ENCODE measurements at places on chromosomes 3 and 15.

DNA sequence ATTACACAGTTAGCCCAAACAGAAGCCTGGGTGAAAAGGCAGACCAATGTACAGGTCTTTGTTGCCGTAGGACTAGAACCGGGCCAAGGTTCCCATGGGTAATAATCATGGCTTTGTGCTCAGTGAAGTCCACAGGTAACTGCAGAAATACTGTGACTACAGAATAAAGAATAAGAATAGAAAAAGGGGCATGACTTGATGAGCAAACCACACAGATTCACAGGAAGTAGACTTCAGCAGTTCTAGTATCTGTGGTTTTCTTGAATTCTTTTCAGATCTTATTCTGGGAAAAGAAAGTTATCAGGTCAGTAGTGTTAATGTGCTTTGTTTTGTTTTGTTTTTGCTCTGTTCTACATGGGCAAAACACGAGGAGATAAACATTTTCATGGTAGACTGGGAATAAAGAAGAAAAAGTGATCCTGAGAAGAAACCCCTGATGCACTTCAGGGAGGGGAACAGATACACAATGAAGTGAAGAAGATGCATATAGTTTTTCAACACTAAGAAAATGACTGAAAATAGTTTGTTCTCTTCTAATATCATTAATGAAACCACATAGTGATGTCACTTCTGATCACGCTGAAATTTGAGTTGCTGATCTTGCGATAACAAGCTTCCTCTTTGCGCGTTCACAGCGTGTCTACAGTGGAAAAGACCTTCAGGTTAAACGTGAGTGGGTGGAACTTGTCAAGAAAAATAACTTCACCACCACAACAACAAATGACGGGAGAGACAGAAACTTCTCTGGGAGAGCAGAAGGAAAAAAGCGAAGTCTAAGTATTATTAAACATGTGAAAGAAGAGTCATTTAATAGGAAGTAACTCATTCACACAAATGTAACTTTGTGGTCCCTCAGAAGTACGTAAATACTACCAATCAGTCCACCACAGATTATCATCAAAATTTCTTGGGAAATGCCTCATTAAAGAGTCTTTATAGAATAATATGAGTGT lies 315.8 kb upstream of the SATB1 start:
- DNase-seq, result no peak

DNA sequence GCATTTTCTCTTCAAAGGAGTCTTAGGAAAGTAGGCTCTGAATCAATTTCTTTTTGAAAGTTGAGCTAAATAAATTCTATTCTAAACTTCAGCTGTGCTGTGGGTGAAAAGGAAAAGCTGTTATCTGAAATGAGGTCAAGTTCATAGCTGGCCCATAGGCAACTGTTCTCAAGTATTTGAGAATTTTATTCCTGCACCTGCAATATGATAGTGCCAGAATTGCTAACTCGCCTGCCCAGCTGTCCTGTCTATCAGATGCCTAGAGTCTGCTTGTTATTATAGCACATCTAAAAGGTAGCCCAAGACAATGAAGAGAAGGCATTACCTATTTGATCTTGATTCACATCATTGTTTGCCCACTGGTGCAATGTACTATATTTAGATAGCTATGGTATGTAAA lies 798.7 kb downstream of the DIPK2A start:
- DNase-seq, result no peak

- peak; percentile 54 for DNase-seq
Measured at GRCh38 chr15:60079210-60079609, 75.1 kb downstream of the FOXB1 start.

DNA sequence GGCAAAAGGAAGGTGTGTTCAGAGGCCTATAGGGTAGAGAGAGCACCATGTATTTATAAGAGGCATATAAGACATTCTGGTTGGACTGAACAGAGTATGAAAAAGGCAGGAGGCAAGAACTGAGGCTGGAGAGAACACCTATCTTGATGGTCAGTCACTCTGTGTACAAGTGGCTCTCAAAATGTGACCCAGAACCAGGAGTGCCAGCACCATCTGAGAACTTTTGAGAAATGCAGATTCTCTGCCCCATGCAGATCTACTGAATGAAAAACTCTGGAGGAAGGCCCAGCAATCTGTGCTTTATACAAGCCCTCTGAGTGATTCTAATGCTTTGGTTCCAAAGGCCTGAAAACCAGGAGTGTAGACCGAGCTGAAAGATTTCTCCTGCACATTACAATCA lies 324.0 kb upstream of the IL12A start:
- no peak for DNase-seq

DNA sequence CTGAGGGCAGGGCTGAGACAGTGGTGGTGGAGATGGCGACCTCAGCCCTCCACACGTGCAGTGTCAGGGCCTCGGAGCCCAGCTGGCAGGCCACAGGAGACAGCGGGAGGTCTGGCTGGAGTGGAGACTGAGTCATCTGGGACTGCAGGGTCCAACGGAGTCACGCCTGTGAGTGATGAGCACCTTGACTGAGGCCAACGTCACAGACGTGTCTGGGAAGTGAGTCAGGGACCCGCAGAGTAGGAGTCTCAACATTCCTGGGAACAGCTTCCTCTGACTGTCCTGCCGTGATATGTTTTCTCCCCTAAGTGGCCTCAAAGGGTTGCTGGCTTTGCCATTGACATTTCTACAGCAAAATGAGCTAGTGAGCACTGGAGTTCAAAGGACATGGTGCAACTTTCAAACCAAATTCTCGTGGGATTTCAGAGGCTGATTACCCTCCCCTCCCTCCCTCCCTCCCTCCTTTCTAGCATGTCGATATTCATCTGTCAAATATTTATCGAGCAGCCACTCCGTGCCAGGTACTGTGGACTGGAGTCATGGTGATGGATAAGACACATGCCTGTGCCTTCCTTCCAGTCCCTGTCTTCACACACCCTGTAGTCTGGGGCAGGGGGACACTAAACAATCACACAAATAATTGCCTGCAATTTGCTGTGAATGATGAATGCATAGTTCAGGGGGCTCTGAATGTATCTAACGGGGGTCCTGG lies 53.3 kb upstream of the AMOTL2 start:
- no peak for DNase-seq

DNA sequence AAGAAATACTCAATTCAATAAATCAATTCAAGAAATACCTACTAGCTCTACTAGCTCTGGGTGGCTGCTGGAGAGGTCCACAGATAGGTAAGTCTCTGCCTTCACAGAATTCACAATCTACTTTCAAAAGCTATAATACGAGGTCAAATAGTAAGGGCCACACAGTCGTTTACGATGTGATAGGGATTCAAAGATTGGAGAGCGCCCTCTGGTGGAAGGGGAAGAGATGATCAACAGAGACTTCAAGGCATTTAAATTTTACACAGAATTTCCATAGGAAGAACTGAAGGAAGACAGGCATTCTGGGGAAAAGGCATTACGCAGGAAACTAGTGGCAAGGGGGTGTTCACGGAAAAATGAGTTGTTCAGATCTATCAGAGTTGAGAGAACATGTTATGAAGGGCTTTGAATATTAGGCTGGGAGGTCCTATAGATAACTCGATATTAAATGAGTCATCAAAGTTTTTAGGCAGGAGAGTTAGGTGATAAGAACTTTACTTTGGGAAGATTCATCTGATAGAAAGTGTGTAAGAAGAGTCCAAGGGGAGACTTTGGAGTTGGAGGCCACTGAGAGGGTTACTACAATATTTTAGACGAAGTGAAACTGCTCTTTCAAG lies 128.8 kb downstream of the FRMD5 start:
- DNase-seq, result peak; percentile 53

- DNase-seq, result no peak
Measured at GRCh38 chr3:185942396-185942795, 4.6 kb upstream of the TRA2B start.

DNA sequence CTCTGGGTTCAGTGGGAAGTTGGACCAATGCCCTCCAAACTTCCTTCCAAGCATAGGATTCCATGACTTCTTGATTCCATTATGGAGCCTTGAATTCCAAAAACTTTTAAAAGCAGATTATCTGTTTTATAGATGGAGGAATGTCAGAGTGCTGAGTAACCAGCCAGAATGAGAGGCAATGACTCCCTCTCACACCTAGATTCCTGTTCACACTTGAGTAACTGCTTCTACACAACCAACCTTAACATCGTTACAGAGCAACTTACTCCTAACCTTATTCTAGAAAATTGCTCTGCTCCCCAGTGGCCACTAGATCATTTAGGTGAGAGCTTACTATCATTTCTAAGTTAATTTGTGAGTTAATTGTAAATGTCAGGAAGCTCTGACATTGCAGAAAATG lies 24.2 kb upstream of the NR2F2 start:
- DNase-seq, result no peak

GRCh38 chr15:60004009-60004845 lies at the start of gene FOXB1:
FOXB1 (plus strand) TSS chr15:60004311; CDS start chr15:60004964, 653 bp downstream.
- DNase-seq, result no peak

- DNase-seq, result no peak
Measured at GRCh38 chr15:25803541-25803940, 59.6 kb downstream of the ATP10A start.

DNA sequence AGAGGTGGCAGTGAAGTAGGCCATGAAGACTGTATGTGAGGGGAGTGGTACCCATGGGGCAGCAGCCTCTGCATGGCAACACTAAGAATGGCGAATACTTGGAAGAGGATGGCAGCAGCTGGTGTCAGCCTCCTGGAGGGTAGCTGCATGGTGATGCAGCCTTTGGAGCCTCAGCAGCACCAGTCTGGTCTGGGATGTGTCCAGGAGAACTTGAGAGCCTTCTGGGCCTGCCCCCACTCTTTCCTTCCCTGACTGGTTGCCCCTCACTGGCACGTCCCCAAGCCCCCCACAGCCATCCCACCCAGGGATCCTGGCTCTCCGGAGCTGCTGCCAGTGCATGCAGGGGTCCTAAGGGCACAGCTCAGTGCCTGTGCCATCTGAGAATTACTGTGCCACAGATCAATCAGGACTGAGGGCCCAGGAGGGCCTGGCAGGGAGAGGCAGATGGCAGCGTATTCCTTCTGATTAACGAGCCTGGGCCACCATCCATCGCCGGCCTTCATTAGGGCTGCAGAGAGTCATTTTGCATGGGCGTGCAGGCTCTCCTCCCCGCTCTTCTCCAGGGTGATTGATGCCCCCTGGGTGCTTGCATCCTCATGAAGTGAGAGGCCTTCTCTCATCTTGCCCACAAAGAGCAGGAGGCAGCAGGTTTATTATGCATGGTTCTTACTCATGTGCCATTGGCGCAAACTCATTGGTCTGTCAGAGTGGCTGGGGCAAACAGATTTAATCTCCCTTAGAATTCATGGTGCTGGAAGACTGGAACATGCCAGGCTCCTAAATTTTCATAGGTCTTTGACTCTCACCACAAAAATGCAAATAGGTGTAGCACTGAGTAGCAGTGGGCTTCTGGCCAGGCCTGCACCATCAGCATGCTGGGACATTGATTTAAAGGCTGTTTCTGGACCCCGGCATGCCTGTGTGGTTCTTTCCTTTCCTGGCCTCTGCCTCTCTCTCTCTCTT lies 116.8 kb downstream of the EPHB1 start:
- DNase-seq, result no peak

DNA sequence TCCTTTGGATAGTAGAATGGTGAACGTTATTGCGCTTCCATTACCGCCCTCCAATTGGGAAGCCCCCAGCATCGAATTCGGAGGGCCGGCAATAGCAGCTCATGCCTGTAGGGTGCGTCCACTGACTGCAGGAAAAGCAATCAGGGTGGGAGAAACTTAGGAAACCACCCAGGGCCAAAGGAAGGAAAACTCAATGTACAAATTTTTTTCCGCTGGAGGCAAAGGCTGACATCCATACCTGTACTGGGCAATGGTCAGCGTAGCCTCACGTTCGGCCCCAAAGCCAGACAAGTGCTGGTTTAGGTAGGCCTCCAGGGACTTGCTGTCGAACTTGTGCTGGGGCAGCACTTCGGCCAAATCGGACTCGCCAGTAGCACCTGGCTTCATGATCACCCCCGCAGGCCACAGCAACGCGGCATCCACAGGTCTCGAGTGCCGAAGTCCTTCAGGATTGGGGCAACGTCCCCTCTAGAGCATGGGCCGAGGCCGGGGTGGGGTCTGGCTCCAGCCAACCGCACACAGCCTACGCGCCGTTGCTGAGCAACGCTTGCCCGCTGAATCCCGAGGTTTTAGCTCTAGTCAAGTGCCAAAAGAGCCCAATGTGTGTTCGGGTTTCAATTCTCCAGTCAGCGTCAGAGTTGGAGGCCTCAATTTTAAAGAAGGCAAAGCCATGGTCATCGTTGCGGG lies at the start of gene ACAD11:
ACAD11 (minus strand) TSS at position 445 of the 687 bp plus-strand sequence; CDS start at position 387, 58 bp downstream.
- DNase-seq, result peak; percentile 95

DNA sequence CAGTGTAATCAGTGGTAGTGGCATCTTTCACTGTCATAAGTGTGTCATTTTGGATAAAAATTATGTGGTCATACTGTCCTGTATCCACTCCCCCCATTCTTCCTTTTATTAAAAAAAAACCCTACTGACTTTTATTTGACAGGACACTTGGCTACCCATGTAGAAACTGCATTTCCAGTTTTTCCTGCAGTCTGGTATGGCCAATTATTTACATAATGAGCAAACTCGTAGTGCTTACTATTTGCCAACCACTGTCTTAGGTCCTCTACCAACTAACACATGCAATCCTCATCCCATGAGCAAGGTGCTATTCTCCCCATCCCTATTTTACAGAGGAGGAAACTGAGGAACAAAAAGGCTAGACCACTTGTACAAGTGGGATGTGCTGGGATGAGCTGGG lies 129.1 kb downstream of the MECOM start:
- DNase-seq, result no peak

DNA sequence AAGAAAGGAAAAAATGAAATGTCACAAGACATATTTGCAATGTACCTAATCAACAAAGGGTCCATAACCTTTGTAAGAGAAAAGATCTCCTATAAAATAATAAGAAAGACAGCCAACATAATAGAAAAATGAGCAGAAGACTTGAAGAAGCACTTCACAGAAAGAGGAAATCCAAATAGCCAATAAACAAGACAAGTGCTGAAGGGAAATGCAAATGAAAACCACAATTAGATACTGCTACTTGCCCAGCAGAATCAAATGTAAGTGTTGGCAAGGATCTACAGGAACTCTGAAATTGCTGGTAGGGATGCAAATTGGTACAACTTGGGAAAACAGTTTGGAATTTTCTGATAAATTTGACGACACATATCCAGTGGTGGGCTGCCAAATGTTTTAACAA lies 15.1 kb upstream of the TOPAZ1 start:
- DNase-seq, result no peak

GRCh38 chr3:53485675-53486403 lies 8.6 kb upstream of the CACNA1D start:
- DNase-seq, result no peak

- DNase-seq, result no peak
Measured at GRCh38 chr3:38349684-38350359, 3.2 kb downstream of the XYLB start.

DNA sequence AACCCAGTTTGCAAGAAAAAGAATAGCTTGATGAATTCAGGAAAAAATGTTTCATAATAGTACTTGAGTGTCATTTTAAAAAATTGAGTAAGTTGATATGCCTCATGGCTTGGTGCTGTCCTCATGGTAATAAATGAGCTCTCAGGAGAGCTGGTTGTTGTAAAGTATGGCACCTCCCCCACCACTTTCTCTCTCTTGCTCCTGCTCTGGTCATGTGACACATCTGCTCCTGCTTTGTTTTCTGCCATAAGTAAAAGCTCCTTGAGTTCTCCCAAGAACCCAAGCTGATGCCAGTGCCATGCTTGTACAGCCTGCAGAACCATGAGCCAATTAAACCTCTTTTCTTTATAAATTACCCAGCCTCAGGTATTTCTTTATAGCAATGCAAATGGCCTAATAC lies 108.8 kb upstream of the CRBN start:
- no peak for DNase-seq

GRCh38 chr3:23805210-23805632 lies 534 bp upstream of the UBE2E1 start:
- no peak for DNase-seq

Data from left lobe of liver (tissue), 2 donors.